Amniotic epithelial cell (primary cell): ENCODE measurements at places on chromosomes 7 and 10.

DNA sequence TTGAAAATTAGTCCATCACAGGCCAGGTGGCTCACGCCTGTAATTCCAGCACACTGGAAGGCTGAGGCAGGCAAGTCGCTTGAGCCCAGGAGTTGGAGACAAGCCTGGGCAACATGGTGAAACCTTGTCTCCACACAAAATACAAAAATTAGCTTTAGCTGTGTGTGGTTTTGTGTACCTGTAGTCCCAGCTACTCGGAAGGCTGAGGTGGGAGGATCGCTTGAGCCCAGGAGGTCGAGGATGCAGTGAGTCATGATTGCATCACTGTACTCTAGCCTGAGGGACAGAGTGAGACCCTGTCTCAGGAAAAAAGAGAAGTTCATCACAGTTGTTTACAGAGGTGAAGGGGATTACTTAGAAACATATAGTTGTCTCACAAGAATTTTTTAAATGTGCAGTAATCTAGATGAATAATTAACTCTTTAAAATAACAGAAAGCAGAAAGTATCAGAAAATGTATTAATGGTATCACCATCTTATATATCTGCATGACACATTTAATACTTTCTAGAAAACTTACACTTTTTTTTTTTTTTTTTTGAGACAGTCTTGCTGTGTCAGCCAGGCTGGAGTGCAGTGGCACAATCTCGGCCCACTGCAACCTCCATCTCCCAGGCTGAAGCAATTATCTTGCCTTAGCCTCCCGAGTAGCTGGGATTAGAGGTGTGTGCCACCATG lies 8.9 kb downstream of the LCOR start:
- DNase-seq, result peak; percentile 76

DNA sequence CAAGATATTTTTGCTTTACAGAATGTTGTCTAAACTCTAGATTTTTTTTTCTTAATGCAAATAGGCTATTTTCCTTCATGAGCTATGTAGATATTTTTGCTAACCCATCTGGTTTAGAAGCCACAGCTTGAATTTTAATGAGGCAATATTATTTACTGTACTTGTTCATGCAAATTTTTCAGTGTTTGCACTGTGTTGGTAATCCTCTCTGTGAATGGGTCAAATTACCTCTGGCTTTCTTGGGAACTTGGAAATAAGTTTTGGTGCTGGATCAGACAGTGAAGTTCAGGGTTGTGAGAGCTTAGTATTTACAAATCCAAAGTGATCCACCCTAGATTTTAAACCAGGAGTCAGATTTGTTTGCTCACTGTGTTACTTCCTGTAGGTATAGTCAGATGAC lies 686.9 kb downstream of the NXPH1 start:
- no peak for DNase-seq

- no peak for DNase-seq
Measured at GRCh38 chr7:38294926-38295325, 21.5 kb upstream of the TARP start.

DNA sequence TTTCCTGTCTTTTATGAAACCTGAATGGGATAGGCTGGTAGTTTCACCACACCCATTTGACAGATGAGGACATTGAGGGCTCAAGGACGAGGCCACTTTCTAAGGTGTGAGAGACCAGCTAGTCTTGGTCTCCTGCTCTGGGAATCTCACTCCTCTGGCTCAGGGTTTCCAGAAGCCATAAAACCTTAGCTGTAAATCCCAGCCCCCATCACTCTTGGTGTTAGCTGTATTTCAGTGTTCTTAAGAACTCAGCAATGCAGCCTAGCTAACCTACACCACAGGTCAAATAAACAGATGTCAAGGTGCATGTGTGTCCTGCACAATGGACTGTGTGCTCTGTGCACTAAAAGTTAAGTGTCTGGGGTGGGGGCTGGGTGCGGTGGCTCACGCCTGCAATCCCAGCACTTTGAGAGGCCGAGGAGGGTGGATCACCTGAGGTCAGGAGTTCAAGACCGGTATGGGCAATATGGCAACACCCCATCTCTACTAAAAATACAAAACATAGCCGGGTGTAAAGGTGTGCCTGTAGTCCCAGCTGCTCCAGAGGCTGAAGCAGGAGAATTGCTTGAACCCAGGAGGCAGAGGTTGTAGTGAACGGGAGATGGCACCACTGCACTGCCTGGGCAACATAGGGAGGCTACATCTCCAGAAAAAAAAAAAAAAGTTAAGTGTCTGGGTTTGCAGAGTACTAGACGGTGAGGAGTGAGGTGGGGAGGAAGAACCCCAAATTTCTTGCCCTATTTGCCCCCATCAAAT lies 567 bp upstream of the EPO start:
- DNase-seq, result peak; percentile 32

- peak; percentile 60 for DNase-seq
Measured at GRCh38 chr10:14374745-14375445, 44.2 kb upstream of the FRMD4A start.

DNA sequence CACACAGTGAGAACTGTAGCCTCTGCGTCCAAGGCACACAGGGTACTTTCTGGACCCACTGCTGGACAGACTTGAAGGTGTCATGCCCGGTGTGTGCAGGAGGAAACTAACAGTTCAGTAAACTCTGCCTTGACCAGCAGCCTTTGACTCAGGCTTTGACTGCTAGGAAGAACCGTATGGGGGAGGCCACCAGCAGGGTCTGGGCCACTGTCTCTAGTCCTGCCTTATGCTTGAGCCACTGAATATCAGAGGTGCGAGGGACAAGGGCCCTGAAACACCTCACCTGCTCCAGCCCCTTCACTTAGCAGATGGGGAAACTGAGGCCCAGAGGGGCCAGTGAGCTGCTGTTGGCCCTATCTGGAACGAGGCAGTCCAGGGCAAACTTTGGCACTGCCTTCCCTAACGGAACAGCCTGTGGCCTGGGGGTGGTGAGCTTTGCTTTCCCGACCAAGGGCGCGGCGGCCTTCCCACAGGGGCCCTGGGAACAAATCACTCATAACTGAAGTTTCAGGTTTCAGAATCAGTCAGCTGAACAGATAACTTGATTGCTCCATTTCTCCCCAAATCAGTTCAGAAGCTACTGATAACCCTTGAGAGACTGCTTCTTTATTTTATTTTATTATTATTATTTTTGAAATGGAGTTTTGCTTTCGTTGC lies 130.0 kb downstream of the FAM53B start:
- no peak for DNase-seq

GRCh38 chr10:50464004-50464409 lies 159.7 kb downstream of the SGMS1 start:
- DNase-seq, result no peak

DNA sequence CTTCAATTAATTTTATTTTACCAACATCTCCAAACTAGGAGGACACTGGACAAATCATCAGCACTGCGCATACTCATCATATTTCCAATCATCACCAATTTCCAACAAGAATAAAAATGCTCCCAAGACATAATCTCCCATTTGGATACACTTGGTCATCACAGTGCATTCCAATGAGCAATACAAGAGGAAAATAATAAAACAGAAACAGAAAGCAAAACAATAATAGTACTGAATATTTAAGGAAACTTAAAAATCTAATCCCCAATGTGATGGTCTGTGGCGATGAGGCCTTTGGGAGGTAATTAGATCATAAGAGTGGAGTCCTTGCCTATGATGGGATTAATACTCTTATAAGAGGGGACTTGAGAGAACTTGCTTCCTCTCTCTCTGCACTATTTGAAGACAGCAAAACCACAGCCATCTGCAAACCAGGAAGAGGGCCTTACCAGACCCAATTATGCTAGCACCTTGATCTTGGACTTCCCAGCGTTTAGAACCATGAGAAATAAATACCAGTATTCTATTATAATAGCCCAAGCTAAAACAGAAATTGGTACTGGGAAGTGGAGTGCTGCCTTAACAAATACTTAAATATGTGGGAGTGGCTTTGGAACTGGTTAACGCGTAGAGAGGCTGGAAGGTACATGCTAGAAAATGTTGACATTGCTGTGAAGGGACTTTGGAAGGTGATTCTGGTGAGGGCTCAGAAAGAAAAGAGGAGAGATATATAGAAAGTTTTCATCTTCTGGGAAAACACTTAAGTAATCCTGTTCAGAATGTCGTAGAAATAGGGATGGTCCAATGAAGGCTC lies 91.5 kb downstream of the JAZF1 start:
- no peak for DNase-seq

DNA sequence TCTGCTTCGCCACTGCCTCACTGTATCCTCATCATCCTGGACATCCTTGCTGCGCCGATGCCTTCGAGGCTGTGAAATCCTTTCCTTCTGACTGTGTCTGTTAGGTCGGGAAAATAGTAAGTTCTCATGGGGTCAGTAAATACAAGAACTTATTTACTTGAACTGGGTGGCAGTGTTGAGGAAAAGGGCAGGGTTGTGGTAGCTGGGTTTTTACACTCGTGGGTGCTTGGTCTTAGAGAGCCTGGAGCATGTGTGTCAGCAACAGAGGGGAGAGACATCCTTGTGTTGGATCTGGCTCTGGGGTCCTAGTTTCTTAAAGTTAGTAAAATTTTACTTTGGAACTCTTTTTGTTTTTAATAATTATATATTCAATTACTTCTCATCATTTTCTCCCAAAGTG lies 112.9 kb upstream of the GATA3 start:
- no peak for DNase-seq

DNA sequence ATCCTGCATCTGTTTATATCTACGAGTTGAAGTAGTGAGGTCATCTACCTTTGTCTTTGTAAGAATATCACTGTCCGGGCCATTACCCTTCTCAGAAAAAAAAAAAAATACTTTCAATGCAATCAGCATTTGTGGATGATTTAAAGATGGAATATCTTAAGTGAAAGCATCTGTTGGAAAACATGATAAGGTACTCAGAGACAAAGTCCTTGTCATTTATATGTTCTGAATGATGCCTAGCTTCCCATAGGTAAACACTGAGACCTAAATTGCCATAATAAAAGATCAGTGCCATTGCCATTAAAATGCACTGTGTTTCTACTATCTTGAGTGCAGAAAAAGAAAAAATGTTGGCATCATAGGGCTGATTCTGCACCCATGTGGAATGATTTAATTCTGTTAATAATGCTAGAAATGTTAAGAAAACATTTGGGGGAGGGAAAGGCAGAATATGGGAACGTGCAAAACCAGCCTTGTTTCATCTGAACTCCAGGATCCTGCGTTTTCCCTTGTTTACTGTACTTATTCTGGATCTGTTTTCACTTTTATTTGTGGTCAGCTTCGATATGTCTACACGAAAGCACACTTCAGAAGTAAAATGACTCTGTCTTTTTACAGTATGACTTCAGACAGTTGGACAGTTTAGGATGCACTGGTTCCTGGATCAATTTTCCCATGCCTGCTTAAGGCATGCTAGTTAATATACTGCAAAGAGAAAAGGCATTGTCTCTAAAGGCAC lies 669.8 kb downstream of the SUGCT start:
- no peak for DNase-seq

DNA sequence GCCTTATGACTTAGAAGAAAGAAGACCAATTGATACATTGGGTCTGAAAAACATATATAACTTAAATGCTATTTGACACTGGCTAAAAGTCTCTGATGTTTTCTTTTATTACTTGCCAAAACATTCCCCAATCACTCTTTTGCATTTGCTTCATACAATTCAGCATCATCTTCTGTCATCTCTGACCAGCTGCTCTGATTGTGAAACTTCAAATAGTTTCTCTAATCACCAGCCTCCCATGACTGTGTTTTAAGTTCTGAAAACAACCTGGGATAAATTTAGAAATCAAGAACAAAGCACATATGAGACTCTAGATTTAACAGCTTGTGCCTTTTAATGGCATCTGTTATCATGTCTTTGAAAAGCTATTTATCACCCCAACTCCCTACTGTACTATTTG lies 208.4 kb upstream of the KCND2 start:
- peak; percentile 94 for DNase-seq
